Glomerular endothelial cell (primary cell): ENCODE measurements at places on chromosomes 6 and 20. TPM values are rescaled to one million over a fixed set of nuclear protein-coding genes. Genes with fewer than 3 reads are reported as not detected.

DNA sequence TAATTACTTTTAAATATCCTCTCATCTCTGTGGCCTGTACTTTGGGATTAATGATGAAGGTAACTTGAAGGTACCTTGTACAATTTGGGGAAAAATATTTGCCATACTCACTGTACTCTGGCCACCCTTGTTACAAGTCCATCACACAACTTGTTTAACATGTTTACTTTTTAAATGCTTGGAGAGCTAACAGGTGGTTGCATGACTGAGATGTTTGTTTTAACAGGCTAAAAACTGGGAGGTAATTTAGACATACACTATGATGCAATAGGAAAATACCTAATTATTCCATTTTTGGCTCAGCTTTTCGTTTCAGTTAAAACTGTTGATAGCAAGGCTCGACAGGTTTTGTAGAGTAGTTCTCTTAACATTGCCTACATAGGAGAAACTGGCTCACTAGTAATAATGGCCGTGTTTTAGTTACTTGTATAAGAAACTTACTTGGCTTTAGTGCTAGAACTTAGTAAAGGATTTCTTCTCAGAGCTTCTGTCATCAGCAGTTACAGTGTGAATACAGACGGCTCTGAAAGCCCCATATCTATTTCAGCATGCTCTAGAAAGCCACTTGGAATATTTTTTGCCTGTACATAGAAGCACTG, 489.8 kb upstream of the SOX4 start:
- no peak for DNase-seq

- DNase-seq: no peak
Observed at GRCh38 chr20:25315418-25316210, 67.7 kb downstream of the PYGB start.

- no peak for DNase-seq
Observed at GRCh38 chr6:72894091-72894490, 272.2 kb downstream of the KCNQ5 start.

The OLIG3 gene
- total RNA-seq: not detected in 2 replicates

DNA sequence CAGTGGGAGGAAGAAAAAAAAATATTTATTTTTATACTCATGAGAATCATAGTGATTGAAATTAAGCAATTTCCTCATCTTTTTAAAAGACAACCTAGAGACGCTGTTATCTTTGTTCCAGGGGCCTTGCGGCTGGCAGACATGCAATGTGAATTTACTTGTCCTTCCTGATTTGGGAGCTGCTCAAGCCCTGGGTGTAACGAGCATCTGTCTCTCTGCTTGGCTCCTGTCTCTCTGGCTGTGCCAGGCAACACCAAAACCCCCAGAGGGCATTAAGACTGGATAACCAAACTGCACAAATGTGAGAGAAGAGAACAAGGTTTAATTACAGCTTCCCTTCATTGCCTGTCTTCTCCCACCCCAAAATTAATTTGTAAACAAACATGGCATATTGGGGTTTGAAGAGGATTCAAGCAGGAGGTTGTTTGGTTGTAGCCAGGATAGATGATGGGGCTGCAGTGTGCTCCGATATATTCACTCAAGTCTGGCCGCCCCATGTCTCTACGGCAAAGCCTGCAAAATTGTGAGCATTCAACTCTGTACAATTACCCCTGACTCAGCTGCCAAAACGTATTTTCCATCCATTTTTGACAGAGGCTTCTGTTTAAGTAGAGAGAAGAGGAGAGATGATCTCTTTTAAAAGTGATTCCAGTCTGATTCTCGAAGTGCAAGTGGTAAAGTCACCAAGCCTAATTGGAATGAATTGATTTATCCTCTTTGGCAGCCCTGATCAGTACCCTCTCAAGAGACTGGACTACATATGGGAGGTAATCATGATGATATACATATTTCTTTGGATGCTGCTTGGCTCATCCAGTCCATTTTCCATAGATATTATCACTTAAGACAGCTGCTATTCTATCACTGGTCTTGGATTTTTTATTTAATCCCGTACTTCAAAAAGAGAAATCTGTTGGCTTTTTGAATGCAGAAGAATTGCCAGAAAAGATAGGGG, 170.2 kb downstream of the SLC24A3 start:
- DNase-seq: no peak

DNA sequence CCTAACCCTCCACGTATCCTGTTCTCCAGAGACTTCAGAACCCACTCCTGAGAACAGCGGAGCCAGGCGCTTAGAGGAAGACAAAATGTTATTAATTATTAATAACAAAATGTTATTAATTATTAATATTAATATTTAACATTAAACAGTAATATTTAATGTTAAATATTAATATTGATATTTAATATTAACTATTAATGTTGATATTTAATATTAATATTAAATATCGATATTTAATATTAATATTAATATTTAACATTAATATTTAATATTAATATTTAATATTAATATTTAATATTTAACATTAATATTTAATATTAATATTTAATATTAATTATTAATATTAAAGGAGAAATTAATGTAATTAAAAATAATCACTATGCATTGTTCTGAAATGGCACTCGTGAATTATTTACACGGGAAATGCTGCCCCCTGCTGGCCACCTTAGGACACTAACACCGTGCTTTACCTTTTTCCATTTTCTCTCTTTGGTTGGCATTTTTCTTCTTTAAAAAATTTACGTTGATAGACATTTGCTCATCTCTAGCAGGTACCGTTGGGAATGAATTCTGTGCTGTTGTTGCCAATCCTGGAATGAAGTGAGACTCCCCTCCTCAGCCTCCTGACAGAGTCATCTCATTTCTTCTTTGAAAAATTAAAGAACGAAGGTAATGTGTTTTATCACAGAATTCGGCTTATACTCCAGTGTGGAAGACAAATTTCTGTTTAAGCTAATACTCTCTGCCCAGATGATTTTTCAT, 7.5 kb upstream of the GGTLC1 start:
- no peak for DNase-seq

- no peak for DNase-seq
Observed at GRCh38 chr6:113596387-113597230, 260.5 kb upstream of the MARCKS start.

The HLA-DQA1 gene
- not detected in 2 replicates for total RNA-seq

DNA sequence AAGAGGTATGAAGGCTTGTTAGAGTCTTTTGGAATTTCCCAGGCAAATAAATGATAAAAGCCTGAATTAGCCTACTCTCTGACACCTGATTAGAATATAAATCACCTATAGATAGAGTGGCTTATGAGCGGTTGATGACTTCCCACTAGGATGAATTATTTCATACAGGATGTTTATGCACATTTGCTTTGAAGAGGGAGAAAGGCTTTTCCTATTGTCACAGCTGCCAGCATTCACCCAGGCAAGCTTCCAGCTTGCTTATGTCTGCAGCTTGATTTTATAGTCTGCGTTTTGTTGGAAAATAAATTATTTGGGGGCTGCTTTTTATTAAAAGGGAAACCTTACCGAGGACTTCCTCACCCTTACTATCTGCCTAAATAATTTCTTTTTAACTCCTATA, 51.3 kb upstream of the EIF2S2 start:
- no peak for DNase-seq

DNA sequence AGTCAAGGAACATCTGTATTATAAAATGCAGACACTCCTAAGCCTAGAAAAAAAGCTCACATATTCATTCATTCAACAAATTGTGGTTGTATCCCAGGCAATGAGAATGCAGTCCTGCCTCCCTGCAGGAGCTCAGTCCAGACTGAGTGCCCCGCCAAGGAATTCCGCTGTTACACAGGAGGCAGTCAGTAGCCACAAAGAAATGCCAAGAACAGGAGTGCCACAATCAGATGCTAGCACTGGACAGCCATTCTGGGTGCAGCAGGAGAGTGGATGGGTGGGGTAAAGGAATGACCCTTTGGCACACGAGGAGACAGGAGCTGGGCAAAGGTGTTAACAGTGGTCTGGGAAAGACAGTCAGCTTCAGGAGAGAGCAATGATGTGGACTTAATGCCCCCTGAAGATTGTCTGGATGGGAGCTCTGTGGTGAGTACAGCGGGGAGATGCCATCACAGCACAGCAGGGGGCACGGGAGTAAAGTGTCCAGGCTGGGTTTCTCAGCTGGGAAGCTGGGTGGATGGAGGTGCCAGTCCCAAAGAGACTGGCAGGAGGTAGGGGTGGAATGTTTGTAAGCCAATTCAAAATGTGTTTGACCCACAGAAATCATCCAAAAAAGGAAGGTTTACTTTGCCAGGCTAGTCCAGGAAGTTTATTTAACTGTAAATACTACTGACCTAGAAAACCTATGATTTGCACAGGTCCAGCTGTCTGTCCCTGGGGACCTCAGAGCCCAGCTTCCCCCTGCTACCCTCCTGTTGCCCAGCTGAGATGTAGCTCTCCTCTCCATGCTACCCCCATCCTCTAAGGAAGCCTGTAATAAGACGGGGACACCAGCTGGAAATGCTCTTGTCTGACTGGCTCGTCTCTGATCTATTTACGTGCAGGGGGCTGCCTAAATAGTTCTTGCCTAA, 84.1 kb downstream of the SLC23A2 start:
- no peak for DNase-seq

- DNase-seq: no peak
Observed at GRCh38 chr6:116035616-116036015, 25.1 kb downstream of the FRK start.

DNA sequence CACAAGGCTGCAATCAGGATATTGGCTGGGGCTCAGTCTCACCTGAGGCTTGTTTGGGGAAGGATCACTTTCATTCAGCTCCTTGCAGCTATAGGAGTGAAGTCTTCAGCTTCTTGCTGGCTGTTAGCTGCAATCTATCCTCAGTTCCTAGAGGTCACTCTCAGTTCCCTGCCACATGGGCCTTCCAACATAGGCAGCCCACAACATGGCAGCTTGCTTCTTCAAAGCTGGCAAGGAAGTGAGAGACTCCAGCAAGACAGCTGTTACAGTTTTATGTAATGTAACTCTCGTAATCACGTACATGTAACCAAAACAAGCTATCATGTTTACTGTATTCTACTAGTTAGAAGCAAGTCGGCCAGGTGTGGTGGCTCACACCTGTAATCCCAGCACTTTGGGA, 226.9 kb downstream of the CDC5L start:
- no peak for DNase-seq

GRCh38 chr6:158853072-158853879, 34.1 kb upstream of the EZR start:
- no peak for DNase-seq

GRCh38 chr20:1265916-1266166, 253 bp upstream of the SNPH start:
- DNase-seq: no peak

The ARMC2 gene
- 1.0 and 1.1 TPM in 2 replicates for total RNA-seq

DNA sequence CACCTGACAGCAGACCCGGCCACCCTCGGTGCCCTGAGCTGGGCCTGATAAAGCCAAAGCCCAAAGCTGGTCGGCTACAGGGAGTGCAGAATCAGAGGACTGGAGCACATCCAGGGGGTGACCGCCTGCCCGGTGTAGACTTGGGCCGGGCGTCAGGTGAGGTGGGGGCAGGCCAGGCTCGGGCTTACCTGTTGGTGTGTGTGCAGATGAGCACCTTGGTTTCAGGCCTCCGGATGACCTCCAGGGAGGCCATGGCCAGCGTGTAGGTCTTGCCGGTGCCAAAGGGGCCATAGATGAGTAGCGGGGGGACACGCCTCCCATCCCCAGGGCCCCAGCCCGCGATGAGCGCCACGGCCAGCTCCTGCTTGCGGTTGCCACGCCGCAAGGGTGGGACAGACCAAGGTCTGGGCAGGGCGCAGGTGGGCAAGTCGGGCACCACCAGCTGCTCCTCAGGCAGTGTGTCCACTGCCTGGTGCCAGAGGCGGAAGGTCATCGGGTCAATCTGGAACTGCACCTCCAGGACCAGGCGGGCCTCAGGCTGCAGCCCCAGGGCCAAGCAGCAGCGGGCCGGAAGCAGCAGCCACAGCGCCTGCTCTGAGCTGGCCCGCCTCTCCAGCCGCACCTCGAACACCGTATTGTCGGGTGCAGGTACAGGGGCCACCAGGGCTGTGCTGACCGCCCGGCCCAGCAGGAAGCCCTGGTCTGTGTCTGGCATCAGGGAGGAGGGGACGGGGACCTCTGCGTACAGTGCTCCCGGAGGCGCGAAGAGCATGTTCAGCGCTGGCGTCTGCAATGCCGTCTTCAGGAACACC, 5.7 kb downstream of the HELZ2 start:
- DNase-seq: no peak

DNA sequence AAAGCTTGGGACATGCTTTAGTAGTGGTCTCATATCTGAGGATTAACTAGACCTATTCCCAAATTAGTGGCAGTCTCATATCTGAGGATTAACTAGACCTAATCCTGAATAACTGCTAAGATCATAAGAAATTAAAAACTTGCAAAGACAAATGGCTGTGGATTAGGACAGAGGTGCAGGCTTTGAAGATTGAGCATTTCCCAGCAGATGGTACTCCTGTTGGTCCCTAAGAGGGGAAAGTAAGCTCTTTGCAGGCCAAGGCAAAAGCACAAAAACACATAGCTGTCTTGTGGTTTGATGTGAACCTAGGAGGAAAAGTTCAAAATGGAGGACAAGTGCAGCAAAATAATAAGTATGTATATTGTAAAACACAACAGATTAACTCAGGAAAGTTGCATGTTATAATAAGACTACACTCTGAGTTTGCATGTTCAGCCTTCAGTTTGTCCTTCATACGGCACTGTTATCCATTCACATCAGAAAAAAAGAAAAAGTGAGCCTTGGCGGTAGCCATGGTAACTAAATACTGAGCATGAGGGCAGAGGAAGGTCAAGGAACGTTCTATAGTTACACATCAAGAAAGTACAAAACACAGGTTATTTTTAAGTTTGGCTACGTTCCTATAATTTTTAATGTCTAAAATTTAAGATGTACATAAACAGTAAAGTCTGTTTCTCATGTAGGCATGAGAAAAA, 62.8 kb downstream of the FILIP1 start:
- no peak for DNase-seq

DNA sequence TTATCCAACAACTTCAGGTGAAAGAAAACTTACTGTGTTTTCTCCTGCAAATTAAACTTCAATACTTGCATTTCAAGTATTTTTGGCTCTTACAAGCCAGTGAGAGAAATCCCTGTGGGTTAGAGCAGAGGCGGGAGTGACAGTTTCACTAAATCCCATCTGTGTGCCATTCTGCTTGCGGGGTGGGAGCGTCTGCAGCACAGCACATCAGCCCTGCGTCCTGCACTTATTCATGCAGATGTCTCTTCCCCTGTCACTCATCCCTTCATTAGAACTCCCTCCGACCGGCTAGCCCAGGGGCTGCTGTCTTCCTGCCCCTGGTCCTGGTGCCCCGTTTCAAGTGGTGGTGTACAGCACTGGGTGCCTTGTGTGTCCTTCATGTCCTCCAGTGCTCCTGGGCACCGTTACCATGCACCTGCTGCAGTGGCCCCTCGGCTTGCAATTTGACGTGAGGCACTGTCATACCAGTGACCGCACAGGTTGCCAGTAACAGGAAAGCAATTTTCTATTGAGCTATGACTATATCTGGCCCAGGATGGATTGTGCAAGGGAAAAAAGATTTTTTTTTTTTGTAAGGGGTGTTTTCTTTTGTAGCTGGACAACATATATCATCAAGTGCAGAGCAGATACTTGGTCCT, 59.4 kb downstream of the INSM1 start:
- no peak for DNase-seq

The TEAD3 gene
- 1.8 and 4.8 TPM in 2 replicates for total RNA-seq

DNA sequence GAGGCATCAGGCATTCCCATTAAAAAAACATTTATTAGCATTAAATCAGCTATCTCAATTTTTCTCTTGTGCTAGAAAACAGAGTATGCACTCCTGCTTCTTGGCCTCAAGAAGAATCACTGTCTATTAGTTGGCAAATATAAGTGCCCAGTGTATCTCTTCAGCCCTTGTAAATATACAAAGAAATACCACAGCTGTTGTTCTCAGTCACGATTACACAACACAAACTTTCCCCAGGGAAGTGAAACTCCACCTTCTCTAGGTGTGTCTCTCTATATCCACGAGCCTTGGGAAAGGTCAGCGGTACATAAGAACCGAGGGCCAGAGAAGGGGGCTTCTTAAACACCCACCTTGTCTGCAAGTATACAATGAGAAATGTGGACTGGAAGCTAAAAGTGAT, 194.7 kb downstream of the PKHD1 start:
- no peak for DNase-seq
